CMK (cell line): ENCODE measurements at places on chromosomes 3 and 15.

DNA sequence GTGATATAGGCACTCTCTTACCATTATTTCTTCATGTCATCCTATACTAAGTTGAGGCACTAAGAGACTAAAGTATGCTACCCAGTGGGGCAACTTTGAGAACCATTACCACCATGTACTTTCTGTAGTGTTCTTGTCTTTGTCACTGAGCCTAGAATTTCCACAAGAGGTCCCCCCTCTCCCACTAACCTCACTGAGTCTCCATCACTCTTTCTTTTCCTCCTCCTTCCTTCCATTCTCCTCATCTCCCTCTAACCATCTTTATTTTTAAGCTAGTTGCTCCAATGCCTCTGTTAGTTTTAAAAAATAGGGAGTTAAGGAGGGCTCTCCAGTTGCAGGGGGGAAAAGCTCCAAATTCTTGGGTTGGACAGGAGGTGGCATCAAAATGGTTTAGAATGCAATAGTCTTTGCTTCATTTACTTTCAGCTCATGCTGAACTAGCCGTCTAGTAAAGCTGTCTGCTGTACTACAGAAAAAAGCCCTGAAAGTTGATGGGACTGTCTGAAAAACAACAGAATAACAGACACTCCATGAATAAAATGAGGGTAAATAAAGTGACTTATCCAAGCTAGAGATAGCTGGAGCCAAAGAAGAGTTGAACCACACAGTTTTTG is 85.1 kb upstream of the MYRIP start:
- no peak for DNase-seq

DNA sequence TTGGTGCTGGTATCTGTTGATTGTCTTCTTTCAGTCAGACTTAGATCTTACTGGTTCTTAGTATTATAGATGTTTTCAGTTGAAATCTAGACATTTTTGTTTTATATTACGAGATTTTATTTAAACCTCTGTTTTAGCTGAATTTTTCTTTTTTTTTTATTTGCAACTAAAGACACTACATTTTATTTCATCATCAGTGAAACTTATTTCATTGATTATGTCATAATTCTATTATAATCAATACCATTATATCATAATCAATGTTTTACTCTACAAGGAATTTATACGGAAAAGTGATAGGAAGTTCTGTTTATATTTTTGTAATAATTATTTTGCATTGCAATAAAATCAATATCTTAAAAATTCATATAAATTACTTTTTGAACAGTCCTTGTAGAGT is 477.4 kb upstream of the MDFIC2 start:
- no peak for DNase-seq

GRCh38 chr3:6060251-6060650 is 800.7 kb upstream of the GRM7 start:
- no peak for DNase-seq

DNA sequence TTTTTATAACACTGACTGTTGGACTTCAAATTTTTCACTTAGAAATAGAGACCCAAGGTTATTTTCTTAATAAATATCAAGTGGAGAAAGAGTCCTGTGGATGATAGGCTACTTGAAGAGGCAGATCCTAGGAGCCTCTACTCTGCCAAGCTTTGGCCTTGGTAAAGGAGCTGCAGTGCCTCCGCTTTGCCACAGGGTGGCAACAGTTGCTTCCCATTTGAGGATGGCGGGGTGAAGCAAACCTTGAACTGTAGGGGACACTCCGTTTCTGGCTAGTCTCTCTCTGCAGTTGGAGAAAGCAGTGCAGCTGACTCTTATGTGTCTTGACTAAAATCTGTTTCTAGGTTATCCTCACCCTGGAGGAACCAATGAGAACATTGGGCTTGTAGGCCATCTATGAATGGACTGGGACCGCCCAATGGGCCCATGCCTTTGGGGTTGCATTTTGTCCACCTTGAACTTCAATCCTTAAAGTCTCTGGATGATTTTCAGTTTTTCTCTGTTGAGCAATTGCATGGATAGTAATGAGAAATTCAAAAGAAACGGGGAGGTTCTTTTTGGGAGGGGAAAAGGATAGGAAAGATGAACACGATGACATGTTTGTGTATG is 9.8 kb downstream of the SCG5 start:
- peak; percentile 30 for DNase-seq

DNA sequence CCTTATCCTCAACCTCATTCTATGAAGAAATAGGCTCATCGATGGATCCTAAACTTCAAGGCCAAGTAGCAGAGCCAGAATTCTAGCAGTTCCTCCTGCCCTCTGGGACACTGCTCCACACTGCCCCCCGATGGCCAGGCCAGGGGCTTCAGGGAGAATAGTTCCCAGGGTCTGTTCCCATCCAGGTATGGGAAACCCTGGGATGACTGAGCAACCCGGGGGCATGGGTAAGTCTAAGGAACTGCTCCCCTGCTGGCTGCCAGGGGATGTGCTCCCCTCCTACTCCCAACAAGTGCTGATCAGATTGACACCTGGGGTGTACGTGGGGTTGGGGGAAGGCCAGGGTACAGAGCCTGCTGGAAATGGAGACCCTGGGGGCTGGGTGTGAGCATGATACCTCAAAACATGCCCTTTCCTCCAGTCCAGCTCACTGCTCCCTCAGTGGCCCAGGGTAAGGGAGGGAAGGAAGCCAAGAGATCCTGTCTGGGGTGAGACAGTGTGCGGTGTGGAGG is 7.6 kb downstream of the ULK3 start:
- DNase-seq = no peak

DNA sequence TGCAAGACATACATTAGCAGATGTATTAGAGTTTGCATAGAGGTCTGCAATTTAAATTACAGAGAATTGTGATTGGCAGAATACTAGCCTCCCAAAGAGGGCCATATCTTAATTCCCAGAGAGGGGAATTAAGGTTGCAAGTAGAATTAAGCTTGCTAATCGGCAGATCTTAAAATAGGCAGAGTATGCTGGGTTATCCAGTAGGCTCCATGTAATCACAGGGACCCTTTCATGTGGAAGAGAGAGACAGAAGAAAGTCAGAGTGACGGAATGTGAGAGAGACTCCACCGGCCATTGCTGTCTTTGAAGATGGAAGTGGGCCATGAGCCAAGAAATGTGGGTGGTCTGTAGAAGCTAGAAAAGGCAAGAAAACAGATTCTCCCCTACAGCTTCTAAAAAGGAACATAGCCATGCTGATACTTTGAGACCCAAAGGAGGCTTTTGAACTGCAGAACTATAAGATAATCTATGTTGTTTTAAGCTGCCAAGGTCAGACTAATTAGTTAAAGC is 38.8 kb downstream of the IMPG2 start:
- DNase-seq = no peak
